ENCODE measurements at places on chromosomes 7 and 10.

DNA sequence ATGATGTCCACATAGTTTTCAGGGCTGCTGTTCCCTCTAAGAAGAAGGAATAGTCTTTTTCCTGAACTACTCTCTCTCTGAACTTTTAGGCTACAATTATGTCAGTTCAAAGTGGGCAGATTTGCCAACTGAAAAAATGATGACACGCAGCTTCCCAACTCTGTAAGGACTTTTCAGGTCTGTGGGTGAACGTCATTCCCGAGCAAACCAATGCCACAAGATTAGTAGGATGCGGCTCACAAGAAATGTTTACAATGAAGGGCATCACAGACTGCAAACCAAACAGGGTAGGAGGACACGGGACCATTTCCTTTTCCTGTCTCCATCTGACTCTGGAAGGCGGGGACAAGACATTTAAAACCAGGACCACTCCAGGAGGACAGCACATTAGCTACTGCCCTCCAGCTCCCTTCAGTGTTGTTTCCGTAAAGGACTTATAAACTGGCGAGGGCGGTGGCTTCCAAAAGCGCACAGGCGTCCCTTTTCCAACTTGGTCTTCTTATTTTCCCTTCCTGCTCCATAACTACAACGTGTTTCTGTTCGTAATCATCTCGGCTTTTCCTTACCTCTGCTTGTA, 539 bp upstream of the MKLN1 start:
- no peak for DNase-seq

DNA sequence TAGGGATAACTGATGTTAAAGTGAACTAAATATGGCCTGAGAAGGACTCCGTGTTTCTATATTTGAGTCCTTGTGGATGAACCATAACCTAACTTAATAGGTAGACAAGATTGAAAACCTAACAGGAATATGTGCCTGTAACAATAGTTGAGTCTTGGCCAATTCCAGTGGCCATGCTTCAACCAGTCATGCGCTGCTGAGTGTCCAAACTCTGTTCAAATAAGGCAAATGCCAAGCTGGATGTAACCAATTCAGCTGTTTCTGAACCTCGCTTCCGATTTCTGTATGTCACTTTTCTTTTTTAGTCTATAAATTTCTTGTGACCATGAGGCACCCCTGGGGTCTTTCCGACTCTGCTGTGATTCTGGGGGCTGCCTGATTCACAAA, 608.2 kb downstream of the GALNT17 start:
- no peak for DNase-seq

- DNase-seq, result no peak
These were observed 49.6 kb downstream of the LAMB1 start for GRCh38 chr7:107953265-107953923.

DNA sequence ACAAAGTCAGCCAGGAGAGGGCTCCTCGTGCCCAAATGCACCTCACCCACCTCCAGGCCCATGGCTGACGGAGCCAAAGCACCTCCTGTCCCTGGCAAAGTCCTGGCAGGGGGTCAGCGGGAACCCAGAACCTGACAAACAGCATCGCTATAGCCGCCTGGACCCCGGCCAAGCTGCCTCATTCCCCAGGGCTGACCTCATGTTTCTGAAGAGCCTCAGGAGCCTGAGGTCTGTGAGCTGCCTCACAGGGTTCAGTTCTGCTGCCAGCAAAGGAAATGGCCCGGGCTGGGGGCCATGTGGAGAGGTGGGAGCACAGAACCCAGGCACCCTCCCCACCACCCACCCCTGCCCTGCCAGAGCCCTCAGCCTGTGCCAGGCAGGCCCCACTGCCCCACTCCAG, 4.2 kb upstream of the NANOS1 start:
- no peak for DNase-seq

DNA sequence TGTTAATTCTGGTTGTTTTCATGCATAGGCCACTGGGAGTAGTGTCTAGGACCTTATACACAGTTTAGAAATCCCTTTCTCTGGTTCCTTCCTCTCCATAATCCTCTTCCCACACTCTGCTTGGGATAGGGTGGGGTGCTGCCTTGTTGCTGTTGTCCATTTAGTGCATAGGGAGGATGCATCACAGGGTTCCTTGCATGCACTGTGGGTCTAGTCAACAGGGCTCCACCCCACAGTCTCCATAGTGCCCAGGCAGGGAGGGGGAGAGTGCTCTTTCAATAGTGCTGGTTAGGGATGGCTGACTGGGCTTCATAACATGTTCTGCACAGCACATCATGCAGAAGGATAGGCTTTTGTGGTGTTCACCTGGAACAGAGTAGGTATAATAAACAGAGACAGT, 81.1 kb downstream of the ARHGAP12 start:
- DNase-seq, result no peak

GRCh38 chr7:128827971-128828711, 2.1 kb upstream of the FLNC start:
- DNase-seq, result no peak

DNA sequence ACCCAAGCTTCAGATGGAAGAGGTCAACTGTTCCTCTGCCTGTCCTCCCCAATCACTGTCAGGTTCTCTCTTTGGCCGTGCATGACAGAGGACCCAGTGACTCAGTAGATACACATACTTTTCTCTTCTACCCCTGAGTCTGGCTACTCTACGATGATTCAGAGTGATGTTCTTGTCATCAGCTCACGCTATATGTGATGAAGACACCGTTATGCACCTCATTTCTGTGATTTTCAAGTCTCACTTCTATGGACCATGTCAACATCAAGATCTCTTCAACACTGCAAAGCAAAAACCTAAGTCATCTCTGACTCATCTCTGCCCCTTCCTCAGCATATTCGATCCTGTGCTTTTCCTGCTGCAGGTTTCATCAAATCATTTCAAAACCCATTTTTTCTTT, 76.6 kb upstream of the DGKI start:
- DNase-seq, result no peak

DNA sequence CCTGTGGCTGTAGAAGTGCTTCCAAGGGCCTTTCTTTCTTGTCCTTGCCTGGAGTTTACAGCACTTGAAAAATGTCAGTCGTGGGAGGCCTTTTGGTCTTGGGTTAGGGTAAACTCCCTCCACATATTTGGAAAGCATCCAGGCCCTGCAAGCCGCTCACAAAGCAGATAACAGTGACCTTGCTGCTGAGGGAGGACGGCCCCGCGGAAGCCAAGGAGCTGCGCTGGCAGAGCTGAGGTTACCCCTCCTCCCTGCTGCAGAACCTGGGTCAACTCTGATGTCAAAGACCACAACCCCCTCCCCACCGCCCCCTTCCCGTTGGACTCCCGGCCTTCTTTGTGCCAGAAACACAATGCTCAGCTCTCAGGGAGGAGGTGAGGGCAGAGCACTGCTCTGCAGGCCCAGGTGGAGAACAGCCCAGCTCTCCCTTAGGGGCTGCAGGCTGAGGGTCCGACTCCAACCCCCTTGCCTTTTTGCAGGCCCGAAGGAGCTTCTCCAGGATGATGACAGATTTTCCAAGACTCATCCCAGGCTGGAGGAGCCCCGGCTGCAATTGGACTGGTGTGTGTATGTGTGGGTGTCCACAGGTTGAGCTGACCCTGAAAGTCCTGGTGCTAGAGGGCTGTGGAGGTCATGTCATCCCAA, 957.6 kb upstream of the ZNF722 start:
- DNase-seq, result no peak

DNA sequence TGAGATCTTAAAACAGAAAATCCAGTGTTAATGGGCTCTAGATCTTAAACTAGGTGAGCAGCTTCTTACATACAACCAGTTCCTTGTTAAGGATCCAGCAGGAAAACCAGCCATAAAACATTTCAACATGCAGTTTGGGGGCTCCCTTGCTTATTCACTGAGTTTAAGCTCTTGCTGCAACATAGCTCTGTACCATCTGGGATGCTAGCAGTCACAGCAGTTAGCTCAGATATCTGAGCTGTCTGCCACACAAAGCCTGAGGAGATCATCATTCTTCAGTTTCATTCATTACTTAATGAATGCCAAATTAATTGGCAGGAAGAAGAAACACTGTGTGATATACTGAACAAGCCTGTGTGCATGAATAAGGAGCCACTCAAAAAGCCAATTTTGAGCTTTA, 62.8 kb downstream of the PODXL start:
- no peak for DNase-seq

- DNase-seq, result no peak
These were observed 5.6 kb downstream of the UROS start for GRCh38 chr10:125817337-125817946.

GRCh38 chr7:47624689-47625088, 42.8 kb upstream of the TNS3 start:
- no peak for DNase-seq

GRCh38 chr10:88162852-88163251, 299.4 kb downstream of the PTEN start:
- DNase-seq, result no peak

GRCh38 chr7:7895754-7896153, 72.8 kb upstream of the GLCCI1 start:
- peak; percentile 30 for DNase-seq
